ENCODE measurements at places on chromosomes 7 and 10.

DNA sequence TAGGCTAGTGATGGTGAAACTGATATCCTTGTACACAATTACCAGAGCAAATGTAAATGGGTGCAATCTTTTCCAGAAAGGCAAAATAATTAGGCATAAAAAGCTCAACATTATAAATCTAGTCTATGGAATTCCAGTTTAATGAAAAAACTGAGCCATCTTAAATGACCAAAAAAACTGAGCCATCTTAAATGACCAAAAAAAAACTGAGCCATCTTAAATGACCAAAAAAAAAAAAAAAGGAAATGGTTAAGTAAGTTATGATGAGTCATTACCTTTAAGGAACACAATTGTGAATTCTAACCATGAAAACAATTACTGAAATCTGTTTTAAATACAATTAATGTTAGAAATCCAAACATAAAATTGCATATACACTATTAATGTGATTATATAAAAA is 25.3 kb downstream of the USP6NL start:
- DNase-seq, result no peak

DNA sequence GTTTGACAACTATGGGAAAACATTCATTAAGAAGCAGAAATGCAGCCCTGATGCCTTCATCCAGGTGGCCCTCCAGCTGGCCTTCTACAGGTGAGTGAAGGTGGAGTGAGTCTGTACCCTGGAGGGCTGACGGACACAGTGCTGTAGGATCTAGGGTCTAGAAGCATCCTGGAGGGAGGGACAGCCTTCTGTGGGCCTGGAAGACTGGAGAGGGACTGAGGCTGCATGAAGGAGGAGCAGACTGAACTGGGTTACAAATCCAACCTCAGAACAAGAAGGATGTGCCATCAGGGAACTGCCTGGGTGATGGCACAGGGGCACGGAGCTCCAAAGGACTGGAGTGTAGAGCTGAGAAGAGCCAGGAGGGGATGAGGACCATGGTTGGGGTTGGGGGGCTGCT is 27.5 kb upstream of the C10orf53 start:
- DNase-seq, result no peak

DNA sequence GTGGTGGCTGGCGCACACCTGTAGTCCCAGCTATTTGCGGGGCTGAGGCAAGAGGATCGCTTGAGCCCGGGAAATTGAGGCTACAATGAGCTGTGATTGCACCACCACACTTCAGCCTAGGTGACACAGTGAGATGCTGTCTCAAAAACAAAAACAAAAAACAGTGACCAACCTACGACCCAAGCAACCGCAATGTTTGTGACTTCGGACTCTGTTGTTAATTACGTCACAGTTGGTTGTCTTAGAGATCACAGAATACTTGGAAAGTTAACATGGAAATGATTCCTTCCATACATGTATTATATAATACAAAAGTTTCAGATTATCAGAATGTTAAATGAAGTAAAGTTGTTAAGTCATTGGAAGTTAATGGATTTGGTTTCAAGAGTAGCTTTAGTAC is 106.2 kb downstream of the REEP3 start:
- peak; percentile 35 for DNase-seq

- DNase-seq, result peak; percentile 68
Observed at GRCh38 chr10:6033954-6034353, 28.2 kb downstream of the IL2RA start.

GRCh38 chr10:119461923-119462322 is 80.6 kb downstream of the RGS10 start:
- DNase-seq, result no peak

All from AG10803 (cell line).